ENCODE measurements at places on chromosomes 2 and 18.

GRCh38 chr2:58608146-58608545, 367.0 kb upstream of the FANCL start:
- DNase-seq, result no peak

GRCh38 chr2:119301413-119301812, 65.2 kb downstream of the C2orf76 start:
- no peak for DNase-seq

- DNase-seq, result no peak
These were observed 983.7 kb downstream of the SUCLG1 start for GRCh38 chr2:83475371-83475770.

GRCh38 chr2:15591692-15592463, at the start of gene DDX1:
Gene DDX1, plus strand, starts transcription at chr2:15591868. Its CDS starts 66 bp downstream, at chr2:15591934.
- no peak for DNase-seq

DNA sequence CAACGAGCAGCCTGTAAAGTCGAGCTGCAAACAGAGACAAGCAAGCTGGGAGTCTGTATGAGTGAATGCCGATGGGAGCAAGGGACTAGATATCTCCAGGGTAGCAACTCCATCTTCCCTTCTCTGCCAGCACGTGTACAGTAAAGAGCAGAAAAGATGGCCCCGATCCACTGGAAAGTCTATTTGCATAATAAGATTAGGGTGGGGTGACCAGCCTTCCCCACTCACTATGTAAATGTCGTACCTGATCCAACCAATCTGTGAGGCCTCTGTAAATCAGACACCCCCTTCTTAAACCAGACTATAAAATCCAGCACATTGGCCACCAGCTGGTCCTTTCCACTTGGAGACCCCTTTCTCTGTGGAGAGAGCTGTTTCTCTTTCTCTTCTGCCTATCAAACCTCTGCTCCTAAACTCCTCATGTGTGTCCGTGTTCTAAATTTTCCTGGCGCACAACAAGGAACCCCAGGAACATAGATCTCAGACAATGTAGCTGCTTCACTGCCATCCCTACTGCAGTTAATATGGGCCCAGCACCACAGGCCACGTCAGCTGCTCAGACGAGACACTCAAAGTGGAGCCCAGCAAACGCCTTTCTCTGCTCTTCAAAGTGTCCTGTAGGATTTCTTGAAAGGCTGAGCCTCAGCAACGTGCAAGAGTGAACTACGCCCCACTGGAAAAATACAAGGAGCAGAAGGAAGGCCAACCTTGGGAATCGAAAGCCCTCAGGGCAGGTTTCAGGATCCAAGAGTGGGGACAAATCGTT, 26.1 kb downstream of the DIPK1C start:
- DNase-seq, result peak; percentile 80

Measured in SK-N-DZ (cell line).